Urinary bladder (tissue), 4 donors: ENCODE measurements at places on chromosomes 12 and 14. TPM values are rescaled to one million over a fixed set of nuclear protein-coding genes. Genes with fewer than 3 reads are reported as not detected.

Gene WSCD2
- total RNA-seq = 6.5 TPM

Gene FAM181A
- not detected for total RNA-seq

Gene FAR2
- total RNA-seq = 18.6 TPM

Gene NXPH4
- total RNA-seq = 0.79 TPM

Gene GABARAPL1
- 38.0 TPM for total RNA-seq

Gene RD3L
- not detected for total RNA-seq

Gene MCRS1
- total RNA-seq = 23.0 TPM
